CD4-positive, alpha-beta T cell treated with Interleukin-6 for 4 hours (primary cell): ENCODE measurements at places on chromosomes 3 and 15.

GRCh38 chr15:92811148-92811913 is 88.8 kb upstream of the CHD2 start:
- no peak for DNase-seq

GRCh38 chr3:14057701-14058100 is 67.0 kb downstream of the CHCHD4 start:
- DNase-seq = no peak

DNA sequence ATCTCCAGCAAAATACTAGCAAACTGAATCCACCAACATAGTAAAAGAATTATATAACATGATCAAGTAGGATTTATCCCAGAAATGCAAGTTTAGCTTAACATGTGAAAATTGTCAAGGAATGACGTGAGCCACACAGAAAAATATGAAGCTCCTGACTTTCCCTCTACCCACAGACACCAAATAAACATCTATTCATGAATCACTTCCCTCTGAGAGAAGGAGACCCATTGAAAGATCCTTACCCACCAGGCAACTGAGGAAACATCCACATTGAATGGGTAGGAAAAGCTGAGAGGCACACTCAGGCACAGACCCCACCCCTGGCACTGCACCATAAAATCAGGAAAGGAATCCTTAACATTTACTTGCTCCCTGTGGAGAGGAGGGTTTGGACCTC is 102.2 kb upstream of the MANF start:
- no peak for DNase-seq

DNA sequence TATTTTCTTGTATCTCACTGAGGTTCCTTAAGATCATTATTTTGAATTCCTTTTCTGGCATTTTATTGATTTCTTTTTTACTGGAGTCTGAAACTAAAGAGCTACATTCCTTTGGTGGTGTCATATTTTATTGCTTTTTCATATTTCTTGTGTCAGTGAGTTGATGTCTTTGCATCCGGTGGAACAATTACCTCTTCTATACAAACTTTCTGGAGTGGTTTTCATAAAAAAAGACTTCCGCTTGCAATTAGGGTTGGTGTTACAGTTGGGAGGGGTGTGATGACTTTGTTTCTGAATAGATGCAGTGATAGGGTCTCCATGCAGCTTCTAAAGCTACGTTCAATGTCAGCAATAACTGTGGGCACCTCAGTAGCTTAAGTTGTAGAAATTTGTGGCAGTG is 181.7 kb downstream of the LPP start:
- DNase-seq = no peak

DNA sequence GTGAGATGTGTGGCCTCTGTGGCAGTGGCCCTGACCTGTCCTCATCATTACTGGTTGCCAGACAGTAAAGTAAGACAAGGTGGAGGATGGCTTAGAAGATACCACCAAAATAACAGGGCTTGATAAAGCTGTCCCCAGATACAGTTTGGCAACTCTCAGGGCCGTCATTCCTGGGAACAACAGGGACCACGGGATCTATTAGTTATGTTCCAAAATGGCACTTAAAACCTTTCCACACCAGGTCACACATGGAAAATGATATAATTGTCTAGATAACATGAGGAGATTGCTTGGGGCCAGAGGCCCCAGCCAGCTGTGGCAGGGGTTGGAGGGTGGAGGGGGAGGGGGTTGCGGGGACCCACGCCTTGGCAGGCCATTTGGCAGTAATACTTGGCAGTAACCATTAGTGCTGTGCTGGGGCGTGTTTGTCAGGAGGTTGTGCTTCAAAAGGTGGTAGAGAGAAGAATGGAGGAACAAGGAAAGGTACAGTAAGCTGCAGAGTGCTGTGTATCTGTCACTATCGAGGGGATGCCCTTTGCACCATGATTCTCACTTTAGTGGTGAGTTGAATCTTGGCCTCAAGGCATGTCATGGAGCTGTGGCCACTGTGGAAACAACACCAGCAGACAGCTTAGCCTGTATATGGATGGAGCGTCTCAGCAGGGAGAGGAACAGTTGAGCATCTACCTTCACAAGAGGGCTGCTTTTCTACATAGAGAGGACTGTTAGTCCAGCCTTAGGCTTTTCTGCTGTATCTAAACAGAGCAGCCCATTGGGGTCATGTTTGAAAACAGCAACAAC is 14.0 kb downstream of the PLCL2 start:
- no peak for DNase-seq

- DNase-seq = no peak
These were observed 136.2 kb upstream of the ICE2 start for GRCh38 chr15:60614862-60615771.

DNA sequence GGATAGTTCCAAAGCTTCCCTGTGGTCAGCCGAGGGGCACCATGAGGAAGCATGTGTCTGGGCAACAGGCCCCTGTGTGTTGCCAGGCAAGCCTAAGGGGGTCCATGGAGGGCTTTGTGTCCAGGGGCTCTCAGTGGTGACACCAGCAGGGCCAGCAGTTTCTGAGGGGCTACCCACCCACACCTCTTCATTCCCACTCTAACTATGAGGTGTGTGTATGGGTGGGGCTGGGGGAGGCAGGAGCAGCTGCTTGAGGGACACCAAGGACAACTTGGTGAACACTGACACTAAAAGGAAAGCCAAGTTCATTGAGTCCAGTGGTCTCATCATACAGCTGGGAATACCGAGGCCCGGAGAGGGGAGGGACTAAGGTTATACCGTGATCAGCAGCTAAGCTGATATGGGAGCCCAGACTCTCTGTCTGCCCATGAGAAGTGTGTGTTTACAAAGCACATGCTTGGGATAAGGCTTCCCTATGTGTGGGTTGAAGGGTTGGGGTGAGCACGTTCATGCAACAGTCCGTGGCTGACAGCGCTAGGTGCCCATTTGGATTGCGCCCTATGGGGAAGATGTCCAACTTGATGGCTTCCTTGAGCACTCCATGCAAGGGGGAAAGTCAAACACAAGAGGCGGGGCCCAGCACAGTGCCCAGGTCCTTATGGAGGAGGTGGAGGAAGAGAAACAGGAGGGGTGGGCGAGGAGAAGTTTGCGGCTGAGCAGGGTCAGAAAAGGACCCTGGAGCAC is 34.8 kb upstream of the CHRNB4 start:
- DNase-seq = no peak

GRCh38 chr3:173690542-173691180 is 293.1 kb downstream of the NLGN1 start:
- DNase-seq = no peak

GRCh38 chr15:31537770-31538592 is 211.3 kb downstream of the KLF13 start:
- no peak for DNase-seq

GRCh38 chr3:121834157-121834670 is 646 bp downstream of the IQCB1 start:
- DNase-seq = no peak

GRCh38 chr3:56318891-56319290 is 149.4 kb downstream of the ERC2 start:
- no peak for DNase-seq

DNA sequence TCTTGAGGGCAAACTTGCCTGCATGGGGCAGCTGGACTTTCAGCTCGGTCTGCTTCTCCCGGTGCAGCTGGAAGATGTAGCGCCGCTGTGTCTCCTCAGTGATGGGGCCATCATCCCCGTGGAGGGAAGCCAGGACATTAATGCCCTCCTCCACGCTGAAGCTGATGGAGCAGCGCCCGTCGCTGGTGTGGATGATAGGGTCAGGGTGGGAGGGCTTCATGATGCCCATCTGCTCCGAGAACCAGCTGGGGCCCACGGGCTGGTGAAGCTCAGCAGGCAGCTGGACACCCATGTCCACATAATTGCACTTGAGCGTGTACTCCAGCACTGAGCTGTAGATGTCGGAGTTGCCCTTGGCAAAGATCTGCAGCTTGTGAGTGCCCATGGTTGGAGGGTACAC is 46.9 kb downstream of the KY start:
- no peak for DNase-seq

DNA sequence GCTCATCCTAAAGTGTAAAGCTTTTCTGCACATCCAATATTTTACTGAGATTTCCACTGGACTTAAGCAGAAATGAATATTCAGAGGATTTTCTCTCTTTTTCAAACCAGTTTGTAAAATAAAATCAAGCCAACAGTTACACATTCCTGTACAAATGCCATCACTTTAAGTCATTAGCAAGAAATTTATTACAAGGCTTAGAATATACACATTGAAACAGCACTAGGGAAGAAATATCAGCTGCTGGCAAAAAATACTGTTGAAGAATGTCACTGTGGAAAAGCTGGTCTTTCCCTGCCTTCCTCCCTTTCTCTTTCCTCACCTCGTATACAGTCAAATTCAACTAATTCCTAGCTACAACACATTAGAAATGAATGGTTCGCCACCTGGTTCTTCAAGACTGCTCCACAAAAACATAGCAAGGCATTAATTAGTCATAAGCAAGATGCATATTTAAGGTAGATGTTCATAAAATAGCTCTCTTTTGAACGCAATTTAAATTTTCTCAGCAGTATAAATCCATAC is 21.3 kb downstream of the PLOD2 start:
- no peak for DNase-seq

DNA sequence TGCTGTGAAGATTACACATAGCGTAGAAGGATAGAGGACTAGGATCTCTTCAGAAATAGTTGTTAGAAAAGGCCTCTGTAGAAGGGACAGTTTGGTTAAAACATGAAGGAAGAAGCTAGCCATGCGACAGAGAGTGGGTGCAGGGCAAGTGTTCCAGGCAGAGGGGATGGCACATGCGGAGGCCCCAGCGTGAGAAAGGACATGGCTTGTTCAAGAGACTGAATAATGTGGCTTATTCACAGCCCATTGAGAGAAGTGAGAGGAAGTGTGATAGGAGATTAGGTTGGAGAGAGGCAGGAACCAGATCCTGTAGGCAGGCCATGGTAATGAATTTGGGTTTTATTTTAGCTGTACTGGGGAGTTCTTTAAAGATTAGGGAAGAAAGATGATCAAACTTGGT is 56.4 kb downstream of the NEO1 start:
- no peak for DNase-seq

DNA sequence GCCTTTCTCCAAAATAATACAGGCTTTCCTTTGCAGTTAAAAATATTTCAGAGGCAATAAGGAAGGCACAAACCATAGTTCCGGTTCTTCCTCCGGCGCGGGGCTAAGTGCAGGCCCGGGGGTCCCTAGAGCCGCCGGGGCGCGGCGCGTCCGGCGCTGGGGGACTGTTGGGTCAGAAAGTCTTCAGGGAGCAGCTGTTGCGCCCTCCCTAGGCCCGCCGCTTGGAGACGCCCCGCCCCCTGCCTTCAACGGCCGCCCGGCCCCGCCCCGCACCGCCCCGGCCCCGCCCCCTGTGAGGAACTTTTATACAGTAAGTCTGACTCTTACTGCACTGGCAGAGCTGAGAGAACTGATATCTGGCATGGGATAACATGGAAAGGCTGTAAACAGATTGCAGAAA is 283.1 kb upstream of the ARL6 start:
- DNase-seq = no peak

DNA sequence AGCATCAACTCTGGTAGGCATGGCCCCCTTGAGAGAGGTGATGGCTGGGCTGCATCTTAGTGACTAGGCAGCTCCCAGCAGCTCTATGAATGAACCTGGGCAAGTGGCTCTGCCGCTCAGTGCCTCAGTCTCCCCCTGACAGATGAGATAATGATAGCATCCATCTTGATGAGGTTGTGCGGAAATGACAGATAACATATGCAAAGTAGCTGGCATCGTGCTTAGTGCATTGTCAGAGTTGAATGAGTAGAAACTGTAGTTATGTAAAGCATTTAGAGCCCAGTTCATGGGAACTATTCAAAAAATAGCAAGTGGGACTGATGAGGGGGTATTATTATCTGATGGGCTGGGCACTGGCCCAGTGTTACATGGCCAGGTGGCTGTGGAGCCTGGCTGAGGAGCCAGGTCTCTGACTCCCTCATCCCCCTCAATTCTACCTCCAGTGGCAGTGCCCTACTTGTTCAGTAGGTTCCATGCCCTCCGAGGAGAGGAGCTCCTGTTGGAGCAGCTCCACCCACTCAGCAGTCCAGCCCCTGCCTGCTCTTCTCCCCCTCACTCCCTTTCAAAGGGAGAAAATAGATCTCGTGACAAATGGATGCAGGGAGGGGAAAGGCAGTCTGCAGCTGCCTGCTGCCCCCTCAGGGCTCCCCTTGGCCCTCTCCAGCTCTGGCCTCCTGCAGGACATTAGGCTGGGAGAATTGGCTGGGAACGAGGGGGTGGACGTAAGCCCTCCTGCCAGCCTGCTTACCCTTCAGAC is 6.6 kb downstream of the PRKCD start:
- DNase-seq = no peak

DNA sequence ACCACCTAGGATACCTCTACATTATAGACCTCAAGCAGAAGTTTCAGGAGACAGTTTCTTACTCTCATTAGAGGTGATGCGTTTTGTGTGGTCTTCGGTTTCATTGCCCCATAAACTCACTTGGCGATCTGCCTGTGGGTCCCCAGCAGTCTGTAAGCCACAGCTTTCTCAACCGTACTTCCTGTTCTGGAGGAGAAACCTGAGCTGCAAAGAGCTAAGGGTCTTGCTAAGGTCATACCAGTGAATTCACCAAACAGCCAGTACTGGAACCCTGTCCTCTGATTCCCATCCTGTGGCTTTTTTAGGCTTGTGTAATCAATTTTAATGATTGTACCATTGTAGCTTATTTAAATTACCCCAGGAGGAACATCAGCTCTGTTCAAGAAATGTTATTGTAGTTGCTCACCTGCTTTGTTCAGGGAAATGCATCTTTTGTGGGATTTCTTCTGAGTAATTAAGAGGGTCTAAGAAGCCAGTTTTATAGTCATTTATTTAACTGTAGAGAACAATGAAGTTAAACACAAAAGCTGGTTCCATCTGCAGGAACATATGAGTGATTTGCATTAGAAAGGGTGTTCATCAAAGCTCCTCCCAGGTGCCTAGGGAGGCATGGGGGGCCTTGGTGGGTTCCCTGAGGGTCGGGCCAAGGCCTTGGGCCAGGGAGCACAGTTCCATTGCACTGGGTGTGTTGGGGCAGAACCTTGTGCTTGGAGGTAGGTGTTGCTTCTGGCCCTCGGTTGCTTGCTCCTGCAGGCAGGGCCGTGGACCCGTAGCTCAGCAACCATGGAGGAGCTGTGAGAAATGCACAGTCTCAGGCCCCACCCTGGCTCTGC is 69.6 kb downstream of the APBA2 start:
- peak; percentile 36 for DNase-seq

DNA sequence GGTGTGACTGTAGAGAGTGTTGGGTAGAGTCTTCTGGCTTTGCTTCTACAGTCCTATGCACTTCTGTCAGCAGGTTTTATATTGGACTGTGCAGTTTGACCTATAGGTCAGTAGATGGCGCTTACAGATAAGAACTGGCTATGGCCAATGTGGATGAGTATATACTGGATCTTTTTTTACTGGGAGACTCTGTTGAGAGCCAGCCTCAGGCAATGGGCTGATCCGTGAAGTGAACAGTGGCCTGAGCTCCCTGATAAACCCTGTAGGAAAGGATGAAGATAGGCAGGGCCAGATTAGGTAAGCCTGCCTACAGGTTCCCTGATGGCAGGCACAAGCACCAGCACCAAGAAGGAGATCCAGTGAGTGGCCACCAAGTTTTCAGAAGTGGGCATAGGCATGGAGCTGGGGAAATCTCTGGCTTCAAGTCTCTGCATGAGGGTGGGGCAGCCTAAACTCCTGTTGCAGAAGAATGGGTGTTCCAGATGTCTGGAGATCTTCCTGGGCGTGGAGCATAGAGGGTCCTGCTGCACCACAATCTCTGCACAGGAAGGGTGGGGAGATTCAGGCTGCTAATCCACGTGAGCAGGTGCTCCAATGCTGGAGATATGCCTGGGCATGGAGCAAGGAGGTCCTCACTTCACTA is 326.0 kb upstream of the SGO1 start:
- no peak for DNase-seq
